ENCODE measurements at places on chromosomes 4 and X.
A peak's percentile ranks its signal among the peaks of the same experiment; 100 is the strongest.

- DNase-seq, result no peak
Measured at GRCh38 chr4:149409555-149409962, 406.1 kb downstream of the IQCM start.

DNA sequence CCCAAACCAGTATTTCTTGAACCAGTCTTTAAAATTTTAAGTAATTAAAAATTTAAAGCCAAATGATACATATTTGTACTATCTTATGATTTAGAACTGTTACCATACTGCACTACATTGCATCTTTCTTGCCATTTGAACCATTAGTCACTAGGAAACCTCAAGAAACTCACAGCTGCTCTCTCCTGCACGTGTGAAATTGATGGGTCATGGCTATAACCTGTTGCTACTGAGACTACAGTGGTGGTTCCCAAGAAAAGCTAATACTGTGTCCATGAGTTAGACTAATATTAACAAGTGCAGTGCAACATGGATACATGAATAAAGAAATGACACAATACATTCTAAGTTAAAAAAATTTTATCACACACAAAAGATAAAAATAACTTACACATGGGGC lies 88.4 kb downstream of the PDE5A start:
- no peak for DNase-seq

- DNase-seq, result no peak
Measured at GRCh38 chr4:133186210-133186609, 37.1 kb downstream of the PCDH10 start.

GRCh38 chrX:40778861-40779575 lies 43.7 kb upstream of the MED14 start:
- DNase-seq, result no peak

- no peak for DNase-seq
Measured at GRCh38 chr4:174674305-174674840, 152.1 kb upstream of the HPGD start.

- no peak for DNase-seq
Measured at GRCh38 chr4:37219242-37219641, 25.3 kb upstream of the NWD2 start.

DNA sequence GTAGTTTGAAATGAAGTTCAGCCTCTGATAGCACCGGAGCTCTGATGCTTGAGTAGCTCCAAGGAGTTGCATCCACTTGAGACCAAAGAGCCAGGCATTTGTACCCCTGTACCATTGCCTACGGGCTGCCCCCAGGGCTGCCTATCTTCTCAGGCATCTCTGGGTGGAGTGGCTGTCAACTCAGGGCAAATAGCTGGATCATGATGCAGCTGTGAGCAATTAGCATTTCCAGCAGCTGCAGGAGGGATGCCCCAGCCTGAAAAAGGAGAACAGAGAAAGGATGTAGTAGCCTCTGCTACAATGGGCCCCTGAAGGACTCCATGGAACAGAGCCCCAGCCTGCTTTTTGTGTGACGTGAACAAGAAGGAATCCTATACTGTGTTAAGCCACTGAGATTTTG lies 492.6 kb downstream of the BCOR start:
- no peak for DNase-seq

DNA sequence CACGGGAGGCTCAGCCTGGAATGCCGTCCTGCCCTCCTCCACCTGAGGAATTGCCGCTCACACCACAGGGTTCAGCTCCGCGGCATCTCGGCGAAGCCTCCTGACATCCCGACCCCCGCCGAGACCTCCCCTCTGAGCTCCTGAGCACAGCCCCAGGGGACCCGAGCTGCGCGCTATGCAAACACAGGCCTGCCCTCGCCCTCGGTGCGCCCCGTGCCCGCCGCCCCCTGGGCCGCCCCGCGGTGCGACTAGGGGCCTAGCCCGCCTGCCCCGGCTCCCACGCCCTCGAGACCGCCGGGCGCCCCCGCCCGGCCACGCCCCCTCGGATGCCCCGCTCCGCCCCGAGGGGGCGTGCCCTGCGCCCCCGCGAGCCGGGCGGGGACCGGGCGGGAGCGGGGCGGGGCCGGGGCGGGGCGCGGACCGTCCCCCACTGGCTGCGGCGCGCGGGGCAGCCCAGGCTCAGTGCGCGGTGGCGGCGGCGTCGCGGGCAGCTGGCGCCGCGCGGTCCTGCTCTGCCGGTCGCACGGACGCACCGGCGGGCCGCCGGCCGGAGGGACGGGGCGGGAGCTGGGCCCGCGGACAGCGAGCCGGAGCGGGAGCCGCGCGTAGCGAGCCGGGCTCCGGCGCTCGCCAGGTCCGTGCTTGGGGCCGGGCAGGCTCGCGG lies at the start of gene FGFR3:
Gene FGFR3, plus strand, starts transcription at position 462 of the 664 bp plus-strand sequence. CDS start 642 bp downstream, outside the sequence.
- no peak for DNase-seq

GRCh38 chr4:73620115-73620792 lies at the start of gene RASSF6:
Gene RASSF6 (minus strand): TSS chr4:73620436. CDS start chr4:73611795, 8,641 bp downstream.
- DNase-seq, result peak; percentile 3

- no peak for DNase-seq
Measured at GRCh38 chr4:25213347-25213979, 20.4 kb upstream of the PI4K2B start.

Data from stimulated activated CD4-positive, alpha-beta T cell treated with anti-CD3 and anti-CD28 coated beads, Interleukin-1b, Interleukin-23, amount 100 ng/mL, for 48 hours (primary cell).